Sciatic nerve (tissue), 2 donors: ENCODE measurements at places on chromosomes 11 and 22. TPM values are rescaled to one million over a fixed set of nuclear protein-coding genes. Genes with fewer than 3 reads are reported as not detected.

DNA sequence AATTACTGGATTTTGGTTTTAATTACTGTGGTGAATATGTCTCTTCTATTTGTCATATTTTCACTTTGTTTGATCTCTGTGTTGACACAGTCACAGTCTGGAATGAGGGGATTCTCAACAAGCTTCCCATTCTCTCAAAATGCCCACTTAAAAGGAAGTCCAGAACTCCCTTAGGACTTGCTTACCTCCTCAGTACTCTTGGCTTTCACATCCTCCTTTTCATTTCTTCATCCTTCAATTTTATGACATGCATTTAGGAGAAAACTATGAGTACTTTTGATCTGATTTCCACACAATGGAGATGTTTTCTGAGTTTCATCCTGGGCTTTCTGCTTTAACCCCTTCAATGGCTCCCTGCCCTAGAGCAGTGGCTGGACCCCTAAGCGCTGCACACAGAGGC is 49.3 kb upstream of the FLI1 start:
- no peak for DNase-seq

GRCh38 chr11:34267417-34267816 is 90.4 kb downstream of the ABTB2 start:
- no peak for DNase-seq

- DNase-seq = no peak
Measured at GRCh38 chr22:48975886-48976285, 851.8 kb downstream of the BRD1 start.

VWA5A gene
- 27.6 TPM for total RNA-seq

- no peak for DNase-seq
Measured at GRCh38 chr11:105738986-105739795, 129.3 kb downstream of the GRIA4 start.

TLCD5 gene
- total RNA-seq = 13.1 TPM

DNA sequence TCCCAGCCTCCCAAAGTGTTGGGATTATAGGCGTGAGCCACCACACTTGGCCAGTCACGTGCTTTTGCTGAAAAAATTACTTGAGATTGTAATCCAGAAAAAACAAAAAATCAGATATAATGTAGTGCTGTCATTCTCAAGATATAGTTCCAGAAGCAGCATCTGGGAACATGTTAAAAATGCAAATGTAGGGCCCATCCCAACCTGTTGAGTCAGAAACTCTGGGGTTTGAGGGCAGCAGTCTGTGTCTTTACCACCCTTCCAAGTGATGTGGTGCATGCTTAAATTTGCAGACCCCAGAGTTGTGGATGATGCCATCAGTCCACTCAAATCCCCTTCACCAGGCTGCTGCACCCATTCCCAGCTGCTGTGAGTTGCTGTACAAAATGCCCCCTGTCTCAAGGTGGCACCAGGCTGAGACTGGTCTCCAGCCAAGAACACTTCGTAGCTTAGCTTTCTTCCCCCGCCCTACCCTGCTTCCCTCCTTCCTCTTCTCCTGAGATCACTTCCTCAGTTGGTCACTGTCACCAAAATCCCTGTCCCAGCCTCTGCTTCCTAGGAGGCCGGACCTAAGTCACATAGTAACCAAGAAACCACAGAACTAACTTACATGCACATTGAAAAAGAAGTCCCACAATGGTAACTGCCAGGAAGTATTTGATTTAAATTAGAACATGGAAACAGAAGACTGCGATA is 18.2 kb upstream of the ARRB1 start:
- no peak for DNase-seq

GRCh38 chr11:33624083-33624482 is 76.5 kb downstream of the C11orf91 start:
- no peak for DNase-seq

DNA sequence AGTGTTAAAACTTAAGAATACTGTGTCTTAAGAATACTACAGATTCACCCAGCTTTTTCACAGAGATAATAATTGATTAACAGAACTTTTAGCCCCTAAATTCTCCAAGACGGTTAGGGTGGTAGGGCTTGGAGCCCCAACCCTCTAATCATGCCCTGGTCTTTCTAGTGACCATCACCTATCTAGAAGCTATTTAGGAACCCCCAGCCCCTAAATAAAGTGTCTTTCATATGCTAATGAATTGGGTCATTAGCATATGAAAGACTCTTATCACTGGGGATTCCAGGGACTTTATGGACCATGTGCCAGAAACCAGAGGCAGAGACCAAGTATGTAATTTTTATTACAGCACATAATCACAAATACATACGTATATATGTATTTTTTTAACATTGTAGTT is 999.7 kb upstream of the RAG2 start:
- no peak for DNase-seq

DNA sequence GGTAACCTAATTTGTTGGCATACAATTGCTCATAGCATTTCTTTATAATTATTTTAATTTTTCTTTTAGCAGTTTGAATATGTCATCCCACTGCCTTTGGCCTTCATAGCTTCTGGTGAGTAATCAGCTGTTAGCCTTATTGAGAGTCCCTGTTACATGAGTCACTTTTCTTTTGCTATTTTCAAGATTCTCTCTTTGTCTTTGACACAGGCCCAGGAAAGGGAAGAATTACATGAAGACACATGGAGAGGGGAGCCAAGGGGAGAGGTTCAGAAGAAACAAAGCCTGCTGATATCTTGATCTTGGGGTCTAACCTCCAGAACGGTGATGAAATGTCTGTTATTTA is 418.2 kb downstream of the METTL15 start:
- DNase-seq = no peak

TSKU gene
- total RNA-seq = 48.8 TPM

LGALS12 gene
- total RNA-seq = 9.2 TPM

GRCh38 chr11:64102005-64102738 is 63.7 kb downstream of the MACROD1 start:
- DNase-seq = no peak

C22orf42 gene
- not detected for total RNA-seq

DNA sequence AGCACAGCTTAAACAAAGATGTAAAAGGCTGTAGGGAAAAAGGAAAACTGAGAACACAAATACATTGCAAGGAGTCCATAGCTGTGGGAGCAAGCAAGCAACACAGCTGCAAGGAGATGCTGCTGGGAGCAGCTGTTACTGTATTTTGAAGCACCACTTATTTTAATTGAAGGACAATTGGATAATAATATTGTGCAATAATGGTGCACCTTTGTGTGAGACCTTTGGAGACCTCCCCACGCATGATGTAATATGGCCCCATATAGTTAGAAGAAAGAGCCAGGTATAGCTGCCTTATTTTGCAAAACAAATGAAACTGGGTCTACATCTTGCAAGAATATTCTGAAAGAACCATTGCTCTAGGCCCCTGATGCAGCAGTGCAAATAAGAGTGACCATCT is 191.1 kb upstream of the KIRREL3 start:
- DNase-seq = no peak

GRCh38 chr11:98180921-98181320 is 839.8 kb upstream of the CNTN5 start:
- no peak for DNase-seq

DNA sequence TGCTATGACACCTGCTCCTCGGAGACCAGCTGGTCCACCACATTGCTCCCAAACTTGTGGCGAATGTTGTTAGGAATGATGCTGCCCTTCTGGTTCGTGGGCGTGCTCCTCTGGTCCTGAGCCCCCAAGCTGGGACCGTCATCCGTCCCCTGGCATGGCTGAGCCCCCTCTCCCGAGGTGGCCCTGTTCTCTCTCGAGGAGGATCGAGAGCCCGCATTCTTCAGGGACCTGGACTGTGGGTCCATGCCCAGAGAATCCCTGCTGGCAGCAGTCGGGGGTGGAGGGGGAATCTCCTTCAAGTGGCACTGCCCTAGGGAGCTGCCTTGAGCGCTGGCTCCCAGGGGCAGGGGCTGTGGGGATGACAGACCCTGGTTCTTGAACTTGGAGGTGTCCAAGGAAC is 17.4 kb downstream of the TST start:
- no peak for DNase-seq

OR51E1 gene
- 1.4 TPM for total RNA-seq

GRCh38 chr11:120212926-120213325 is 2.1 kb downstream of the OAF start:
- no peak for DNase-seq

- DNase-seq = no peak
Measured at GRCh38 chr11:117851852-117852251, 24.6 kb downstream of the FXYD6 start.

DNA sequence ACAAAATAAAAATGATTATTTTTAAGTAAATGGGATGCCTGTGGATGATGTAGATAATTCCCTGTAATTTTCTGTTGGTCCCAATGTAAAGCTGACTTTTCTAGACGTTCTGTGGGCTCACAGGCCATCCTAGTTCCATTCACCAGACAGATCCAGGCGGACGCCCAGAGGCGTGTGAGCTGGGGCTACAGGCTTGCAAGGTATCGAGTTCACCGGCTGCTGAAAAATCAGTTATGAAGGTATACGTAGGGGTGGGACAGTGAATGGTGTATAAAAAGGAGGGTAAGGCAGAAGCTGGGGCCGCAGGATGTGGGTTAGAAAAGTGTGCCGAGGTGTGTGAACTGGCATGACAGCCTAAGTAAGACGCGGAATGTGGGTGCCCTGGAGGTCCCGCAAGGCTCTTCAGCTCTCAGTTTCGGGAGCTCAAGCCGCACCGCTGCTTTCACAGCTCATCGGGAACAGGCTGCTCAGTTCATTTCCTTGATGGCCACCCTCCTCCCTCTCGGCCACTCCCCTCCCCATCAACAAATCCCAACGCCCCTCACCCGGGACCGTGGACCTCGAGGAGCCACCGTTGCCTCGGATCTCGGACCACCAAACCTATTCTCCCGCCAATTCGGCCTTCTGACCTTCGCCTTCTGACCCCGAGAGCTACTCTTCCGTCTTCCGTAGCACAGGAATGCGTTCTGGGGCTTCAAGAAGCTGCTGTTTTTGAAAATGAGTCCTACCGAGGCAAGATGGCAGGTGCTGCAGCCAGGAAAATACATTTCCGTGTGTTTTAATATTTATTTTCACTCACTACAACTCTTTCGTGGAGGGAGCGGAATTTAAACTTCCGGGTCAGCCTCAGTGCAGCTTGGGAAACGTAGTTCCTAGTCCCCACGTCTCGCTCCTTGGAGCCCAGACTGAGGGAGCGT is at the start of gene XNDC1N:
TSS of gene XNDC1N (minus strand) at position 775 of the 917 bp plus-strand sequence. CDS start 5,241 bp downstream, outside the sequence.
- peak; percentile 75 for DNase-seq

DNA sequence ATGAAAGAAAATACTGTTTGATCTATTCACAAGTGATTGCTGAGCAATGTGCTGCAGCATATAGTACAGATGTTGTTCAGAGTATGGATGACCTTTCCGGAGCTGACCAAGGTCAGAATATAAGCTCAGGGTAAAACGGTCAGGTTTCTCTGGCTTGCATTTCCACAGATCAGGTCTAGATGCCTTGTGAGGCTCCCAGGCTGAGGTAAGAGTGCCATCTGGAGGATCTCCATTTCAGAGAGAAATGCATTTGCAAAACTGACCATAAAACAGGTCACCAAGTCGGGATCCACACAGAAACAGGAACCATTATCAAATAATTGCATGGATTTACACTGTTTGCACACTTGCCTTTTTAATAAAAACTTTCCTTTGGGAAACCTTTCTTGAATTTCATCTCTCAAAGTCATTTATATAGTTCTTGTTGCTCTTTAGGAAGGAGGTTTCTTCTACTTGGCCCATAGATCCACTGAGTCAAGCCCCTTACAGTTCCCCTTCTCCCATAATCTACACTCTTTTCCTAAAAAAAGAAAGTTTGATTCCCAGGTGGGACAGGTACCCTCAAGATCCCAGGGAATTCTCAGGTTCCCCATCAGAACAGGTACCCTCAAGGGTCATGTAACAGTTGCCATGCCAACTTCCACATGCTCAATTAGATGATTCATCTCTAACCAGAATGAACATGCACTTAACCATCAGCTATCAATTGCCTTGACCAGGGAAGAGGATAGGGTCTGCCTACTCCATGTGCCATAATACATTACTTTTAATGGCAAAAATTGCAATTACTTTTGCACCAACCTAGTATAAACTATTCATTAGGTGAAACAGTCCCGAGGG is 25.0 kb upstream of the TMPRSS5 start:
- no peak for DNase-seq

DNA sequence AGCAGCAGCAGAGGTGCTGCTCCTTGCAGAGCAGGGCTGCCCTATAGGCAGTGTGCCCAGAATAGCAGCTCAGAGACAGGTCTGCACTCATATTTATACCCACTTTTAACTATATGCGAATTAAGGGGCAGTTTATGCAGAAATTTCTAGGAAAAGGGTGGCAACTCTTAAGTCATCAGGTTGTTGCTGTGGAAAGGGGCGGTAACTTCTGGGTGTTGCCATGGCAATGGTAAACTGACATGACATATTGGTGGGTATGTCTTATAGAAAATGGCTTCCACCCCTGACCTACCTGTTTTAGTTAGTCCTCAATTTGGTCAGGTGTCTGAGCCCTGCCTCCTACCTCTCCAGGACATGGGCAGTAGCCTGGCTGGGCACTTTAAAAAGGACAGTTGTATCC is 122.3 kb downstream of the ATXN10 start:
- DNase-seq = no peak

GRCh38 chr11:20027556-20028013 is 132.7 kb downstream of the DBX1 start:
- no peak for DNase-seq

DNA sequence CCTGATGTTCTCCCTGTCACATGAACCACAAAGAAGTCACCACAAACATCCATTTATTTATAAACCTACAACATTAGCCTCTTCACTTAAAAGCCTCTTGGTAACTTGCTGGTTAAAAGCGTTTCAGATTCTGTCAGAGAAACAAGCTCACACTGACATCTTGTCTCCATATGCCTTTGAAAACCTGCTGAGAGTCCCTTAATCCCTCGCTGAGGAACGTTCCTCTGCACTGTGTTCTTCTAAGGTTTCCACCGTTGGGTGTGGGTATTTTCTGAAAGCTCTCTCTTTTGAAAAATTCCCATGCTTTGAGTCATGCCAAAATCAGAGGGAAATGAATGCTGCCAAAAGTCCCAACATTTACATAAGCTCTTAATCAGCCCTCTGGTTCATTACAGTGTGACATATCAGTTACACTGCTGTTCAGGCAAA is 149.8 kb downstream of the CCDC34 start:
- no peak for DNase-seq

DNA sequence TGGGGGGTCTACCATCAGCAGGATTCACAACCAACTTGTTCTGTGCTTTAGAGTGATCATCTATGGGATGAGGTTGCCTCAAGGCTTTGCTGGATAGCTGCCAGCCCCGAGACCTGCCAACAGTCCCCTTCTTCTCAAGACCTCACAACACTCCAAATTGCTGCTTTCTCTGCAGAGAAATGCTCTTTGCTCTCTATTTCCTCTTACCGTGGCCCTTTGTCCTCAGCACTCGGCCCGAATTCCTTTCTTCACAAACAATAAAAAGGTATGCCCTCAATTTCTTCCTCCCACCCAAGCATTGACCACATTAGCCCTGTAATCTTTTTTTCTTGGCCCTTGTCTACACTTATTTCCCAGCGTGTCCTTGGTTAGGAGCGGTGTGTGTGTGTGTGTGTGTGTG is 147.4 kb upstream of the SNX19 start:
- DNase-seq = no peak
